DMS53 (cell line): ENCODE measurements at places on chromosomes 11 and 22.

DNA sequence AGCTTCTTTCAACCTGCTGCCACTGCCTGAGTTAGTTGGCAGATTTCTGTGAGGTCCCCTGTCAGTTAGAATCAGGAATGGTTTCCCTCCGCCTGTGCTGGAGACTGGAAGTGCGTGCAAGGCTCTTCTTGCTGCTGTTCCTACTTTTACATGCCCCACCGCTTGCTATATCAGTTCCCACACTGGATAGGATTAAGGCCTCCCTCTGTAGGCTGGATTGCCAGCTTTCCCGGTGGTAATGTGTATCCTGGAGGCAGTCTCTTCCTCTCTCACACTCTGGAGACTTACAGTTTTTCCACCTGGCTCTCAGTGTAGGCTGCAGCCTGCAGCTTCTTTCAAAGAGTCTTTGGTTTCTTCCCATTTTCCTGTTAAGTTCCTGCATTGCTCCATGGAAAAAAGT is 66.5 kb downstream of the ARHGAP42 start:
- DNase-seq = no peak

DNA sequence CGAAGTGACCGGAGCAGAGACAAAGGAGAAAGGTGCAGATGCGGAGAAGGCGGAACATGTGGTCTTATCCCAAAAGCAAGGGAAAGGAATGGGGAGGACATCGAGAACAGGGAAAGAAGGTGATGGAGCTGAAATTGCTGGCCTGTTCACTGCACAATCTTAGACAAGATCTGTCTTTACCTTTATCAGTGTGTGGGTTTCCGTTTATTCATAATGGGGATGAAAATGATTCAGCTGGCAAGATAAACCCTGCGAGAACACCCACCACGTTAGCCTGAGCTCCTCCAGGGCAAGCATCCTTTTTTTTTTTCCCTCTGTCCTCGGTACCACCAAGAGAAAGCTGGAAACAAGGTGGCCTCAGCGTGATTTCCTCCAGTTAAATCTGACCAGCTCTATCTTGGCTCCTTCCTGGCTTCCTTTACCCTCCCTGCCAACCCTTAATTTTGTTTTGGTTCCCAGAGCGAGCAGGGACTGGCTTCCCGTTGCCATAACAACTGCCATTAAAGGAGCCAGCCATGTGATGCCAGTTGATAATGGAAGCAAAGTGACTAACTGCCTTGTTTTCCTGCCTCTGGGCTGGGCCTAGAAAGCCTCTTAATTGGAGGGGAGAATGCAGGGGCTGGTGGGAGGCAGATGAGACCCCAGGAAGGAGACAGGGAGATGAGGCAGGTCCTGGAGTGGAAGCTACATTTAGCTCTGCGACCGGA is 4.2 kb downstream of the SGSM1 start:
- peak; percentile 7 for DNase-seq

- DNase-seq = no peak
Measured at GRCh38 chr11:11169715-11170351, 183.2 kb downstream of the CSNK2A3 start.

DNA sequence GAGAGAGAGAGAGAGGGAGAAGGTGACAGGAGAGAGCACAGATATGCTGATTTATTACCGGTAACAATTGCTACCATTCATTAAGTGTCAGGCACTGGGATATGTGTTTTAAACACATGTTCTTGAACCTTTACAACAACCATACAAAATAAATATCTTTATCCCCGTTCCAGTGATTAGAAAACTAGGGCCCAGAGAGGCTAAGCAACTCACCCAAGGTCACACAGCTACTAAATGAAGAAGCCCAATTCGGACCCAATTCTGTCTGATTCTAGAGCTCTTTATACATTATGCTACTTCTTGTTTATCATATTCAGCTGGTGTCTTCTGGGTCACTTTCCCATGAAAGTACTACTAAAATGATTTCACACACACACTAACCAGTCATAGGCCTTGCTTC is 154.0 kb upstream of the RAG2 start:
- no peak for DNase-seq

DNA sequence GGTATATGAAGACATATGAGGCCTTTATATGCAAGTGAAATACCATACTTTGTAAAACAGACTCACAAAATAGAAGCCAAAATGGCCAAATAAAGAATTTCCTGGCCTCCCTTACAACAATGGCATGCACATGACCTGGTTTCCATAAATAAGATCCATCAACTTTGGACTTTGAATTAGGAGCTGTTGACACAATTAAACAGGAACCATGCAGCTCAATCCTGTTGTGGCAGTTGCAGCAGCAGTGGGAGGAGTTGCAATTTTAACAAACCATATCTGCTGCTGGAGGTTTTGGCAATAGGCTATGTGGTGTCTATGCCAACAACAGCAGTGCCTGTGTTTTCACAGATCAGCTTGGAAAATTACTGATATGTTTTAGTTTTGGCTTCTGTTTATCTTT is 818.6 kb downstream of the FAM181B start:
- DNase-seq = peak; percentile 81

DNA sequence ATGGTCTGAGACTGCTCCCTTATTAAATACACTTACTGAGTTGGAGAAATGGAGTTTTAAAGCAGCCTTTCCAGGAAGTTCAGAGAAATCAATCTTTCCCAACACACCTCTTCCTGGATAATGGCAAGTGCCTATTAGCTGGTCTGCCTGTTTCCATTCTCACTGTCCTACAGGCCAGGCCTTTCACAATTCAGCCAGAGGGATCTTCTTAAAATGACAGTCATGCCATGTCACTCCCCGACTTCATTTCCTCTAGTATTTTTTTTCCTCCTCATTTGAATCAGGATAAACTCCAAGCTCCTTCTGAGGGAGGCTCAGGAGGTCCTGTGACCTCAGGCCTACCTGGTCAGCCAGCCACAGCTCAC is 62.6 kb downstream of the FDX1 start:
- DNase-seq = no peak

- no peak for DNase-seq
Measured at GRCh38 chr22:45548247-45548840, 45.7 kb downstream of the FBLN1 start.

- DNase-seq = no peak
Measured at GRCh38 chr11:12224537-12224893, 114.1 kb downstream of the MICAL2 start.

DNA sequence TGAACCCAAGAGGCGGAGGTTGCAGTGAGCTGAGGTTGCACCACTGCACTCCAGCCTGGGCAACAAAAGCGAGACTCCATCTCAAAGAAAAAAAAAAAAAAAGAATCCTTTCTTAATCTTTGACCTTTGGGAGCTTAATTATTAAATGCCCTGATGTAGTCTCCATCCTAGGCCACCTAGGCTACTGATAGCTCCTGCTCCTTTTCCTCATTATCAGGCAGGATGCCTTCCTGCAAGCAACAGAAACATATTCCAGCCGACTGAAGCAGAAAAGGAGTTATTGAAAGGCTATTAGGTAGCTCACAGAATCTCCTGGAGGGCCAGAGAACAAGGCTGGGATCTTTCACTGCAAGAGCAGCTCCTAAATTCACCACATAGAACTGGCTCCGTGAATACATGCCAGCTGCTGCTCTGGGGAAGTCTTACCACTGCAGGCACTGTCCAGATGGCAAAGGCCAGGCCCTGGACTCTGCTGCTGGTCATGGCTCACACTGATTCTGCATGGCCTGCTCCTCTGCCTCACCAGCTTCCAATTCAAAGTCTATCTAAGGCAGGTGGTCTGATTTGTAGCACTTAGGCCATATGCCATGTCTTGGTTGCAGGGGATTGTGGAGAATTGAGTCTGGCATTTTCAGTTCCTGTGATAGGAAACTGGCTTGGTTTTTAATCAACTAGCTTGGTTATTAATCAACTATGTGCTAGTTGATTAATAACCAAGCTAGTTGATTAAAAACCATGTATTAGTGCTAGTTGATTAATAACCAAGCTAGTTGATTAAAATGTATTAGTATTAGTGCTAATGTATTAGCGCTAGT is 26.0 kb upstream of the POLD3 start:
- no peak for DNase-seq
